ENCODE measurements at places on chromosomes 12 and 14.
A peak's percentile ranks its signal among the peaks of the same experiment; 100 is the strongest.

GRCh38 chr14:65107200-65107599 lies 4.9 kb upstream of the MAX start:
- ATAC-seq = no peak

DNA sequence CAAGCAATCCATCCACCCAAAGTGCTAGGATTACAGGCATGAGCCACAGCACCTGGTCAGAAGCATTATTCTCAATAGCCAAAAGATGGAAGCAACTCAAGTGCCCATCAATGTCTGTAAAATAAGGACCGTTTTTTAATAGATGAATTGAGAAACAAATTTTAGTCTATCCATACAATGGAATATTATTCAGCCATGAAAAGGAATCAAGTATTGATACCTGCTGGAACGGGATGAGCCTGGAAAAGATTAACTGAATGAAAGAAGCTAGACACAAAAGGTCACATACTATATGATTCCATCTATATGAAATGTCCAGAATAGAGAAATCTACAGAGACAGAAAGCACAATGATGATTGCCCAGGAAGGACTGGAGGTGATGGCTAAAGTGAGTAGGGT lies 9.1 kb upstream of the FBXW8 start:
- no peak for ATAC-seq

GRCh38 chr12:2578772-2579171 lies 216.0 kb upstream of the FKBP4 start:
- no peak for ATAC-seq

DNA sequence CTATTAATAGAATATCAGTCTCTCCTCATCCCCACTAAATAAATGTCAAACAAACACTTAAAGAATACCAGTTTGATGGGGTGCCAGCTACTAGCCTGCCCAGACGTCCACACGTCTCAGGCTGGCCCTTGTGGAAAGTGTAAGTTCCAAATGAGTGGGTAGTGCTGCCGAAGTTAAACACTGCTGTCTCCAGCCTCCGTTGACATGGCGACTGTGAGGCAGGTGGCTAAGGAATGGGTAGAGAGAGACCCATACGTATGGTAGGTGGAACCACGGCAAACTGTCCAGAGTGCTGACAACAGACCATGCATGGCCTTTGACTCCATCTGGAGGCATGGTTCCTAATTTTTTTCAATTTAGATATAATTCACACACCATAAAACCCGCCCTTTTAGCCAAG lies 37.9 kb downstream of the PITPNM2 start:
- ATAC-seq = no peak

DNA sequence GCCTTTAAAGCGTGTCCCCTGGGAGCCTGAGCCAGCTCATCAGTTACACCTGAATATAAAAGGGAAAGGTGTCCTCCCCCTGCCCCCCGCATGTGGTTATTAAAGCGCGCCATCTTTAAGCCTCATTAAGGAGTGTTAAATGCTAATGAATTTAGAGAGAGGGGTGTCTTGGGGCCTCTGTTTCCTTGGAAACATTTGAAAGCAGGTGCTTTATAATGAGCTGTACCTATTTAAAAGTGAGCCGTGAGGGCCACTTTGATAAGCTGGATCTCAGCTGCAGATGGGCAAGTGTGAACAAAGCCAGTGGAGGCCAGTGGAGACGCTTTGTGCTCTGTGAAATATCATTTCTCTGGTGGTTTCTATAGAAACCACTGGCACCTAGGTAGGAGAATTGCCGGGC lies 84.0 kb downstream of the BEGAIN start:
- ATAC-seq = no peak

DNA sequence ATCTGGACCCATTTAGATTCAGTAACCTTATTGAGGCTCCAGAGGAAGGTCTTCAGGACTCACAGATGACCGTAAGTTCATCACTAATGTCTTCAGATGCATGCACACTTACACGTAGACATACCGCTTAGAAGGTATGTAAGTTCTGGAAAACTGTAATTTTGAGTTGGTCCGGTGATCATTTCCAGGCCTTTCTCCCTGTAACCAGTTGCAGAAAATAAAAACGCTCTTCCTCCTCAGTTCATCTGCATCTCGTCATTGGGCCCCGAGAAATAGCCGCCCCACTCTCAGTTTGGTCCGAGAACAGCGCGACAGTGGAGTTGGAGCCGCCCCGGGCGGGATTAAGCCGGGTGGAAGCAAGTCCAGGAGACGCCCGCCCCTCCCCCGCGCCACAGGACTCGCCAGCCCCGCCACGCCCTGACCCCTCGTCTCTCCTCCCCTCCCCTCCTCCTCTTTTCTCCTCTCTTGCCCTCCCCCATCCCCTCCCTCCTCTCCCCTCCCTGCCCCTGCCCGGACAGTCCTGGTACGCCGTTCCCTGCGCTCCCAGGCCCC lies 83.7 kb downstream of the TNFAIP2 start:
- peak; percentile 51 for ATAC-seq

DNA sequence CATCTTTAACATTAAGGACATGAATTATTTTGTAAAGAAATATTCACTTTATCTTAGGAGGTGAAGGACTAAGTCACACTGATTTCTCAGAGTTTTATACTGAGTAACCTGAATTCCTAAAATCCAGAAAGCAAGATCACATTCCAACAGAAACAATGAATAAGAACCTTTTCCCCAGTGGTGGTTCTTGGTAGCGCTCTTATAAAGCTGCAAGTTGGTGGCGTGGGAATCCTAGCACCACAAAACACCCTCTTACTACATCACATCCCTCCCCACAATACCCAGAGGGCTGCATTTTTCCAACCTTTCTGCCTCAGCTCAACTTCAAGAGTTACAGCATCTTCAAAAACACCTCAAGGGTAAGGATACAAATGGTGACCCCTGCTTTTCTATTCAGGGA lies 44.0 kb upstream of the SMUG1 start:
- no peak for ATAC-seq

DNA sequence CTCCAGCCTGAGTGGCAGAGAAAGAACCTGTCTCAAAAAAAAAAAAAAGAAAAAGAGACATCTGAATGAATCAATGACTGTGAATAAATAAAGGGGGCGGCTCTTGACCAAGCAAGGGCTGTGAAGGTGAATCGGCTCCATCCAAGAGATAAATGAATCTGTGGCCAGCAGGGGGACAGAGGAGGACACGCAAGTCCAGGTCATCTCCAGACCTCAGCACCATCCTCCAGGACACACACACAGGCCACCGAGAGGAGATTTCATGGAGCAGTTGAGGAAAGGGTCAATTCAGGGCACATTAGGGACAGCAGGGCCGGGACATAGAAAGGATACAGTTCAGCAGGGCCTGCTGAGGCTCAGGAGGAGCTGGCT lies 21.6 kb downstream of the TRPV4 start:
- ATAC-seq = no peak

DNA sequence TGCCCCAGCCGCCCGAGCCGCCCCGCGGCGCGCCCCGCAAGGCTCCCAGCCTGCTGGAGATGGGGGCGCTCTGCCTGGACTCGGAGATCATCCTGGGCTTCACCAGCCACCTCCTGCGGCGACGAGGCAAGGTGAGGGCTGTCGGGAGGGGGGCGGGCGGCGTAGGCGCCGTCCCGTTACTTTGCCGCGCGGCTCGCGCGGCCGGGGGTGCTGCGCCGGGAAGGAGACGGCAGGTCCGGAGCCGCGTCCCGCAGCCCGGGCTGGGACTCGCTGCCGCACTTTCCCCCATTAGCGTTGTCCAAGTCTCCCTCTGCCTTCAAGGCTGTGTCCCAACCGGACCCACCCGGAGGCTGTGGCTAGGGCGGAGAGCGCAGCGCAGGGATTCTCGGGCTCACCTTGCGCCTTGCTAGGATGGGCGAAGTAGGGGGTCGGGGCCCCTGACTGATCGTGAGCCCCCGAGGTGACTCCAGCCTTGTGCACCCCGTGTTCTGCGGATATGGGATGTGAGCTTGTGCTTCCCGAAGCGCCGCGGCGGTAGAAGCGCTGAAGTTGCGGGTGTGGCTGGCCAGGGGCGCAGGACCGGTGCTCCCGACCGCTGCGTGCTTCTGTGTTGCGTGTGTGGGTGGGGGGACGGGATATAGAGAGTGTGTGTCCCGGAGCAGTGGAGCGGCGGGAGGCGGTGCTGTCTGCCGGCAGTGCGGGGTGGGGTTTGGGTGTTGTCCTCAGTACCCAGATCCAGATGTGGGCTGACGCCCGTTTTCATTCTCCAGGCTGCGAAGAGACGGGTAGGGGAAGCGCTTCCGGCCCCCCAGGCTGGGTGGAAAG lies 1.7 kb upstream of the KIF26A start:
- peak; percentile 65 for ATAC-seq

GRCh38 chr14:55585854-55586253 lies 5.8 kb downstream of the KTN1 start:
- ATAC-seq = no peak

DNA sequence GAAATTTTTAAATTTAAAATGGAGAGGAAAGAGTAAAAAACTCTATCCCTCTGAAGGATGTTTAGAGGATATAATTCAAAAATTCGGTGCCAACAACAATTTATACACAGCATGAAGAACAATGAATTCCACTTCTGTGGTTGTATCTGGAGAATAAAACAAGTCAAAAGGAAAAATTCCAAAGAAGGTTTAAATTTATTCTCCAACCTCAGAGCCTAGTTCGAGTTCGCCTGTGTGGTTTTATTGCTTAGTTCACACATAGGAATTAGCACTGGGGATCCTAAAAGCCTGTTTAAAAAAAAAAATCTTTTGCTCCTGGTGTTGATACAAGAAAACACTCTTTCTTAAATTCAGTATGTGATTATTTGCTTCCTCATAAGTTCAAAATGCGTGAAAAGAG lies 79.2 kb downstream of the LLPH start:
- no peak for ATAC-seq

GRCh38 chr14:104292084-104292970 lies 153.9 kb downstream of the KIF26A start:
- ATAC-seq = no peak

DNA sequence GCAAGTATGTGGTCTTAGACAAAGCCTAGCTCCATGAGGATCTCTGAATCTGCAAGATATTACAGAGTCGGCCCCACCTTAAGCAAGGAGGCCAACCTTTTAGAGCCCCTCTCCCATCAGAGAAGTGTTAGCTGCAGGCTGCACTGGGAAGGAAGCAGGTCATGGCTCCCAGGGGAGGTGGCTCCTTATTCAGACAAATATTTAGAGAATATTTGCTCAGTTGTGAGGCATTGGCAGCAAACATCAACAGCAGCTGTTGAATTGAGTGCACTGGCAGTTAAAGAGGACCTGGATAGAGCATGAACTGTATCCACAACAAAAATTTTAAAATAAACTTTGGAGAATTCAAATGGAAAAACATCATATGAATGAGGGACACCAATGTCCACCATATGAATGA lies 44.7 kb downstream of the FSCB start:
- no peak for ATAC-seq
